ENCODE measurements at places on chromosomes 3 and 15.

GRCh38 chr3:116000311-116000710 is 377.0 kb downstream of the GAP43 start:
- no peak for DNase-seq

GRCh38 chr15:75235051-75235673 is 23.0 kb upstream of the GOLGA6C start:
- no peak for DNase-seq

DNA sequence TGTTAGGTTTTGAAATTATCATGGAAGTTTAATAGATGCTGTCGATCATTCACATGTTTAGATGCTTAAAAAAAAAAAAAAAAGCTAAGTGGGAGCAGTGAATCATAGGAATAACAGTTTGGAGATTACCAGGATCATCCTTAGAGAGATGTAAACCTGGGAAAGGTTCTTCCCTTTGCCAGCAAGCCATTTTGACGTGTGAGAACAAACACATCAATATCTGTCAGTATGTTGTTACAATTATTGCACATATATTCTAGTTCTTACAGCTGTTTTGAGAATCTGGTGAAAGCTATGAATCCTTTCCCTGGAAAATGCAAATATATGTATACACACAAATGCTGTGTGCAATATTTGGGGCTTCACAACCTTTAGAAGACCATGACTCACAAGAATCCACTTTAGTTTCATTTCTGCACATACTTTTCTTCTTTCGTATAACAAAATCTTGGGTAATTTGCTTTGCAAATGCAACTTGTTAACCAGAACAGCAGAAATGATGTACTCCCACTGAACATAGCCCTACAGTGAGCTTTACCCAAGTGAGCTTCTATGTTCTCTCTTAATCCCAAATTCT is 12.0 kb downstream of the NFKBIZ start:
- no peak for DNase-seq

- no peak for DNase-seq
Measured at GRCh38 chr3:43699864-43700263, 9.1 kb downstream of the ABHD5 start.

GRCh38 chr3:128556384-128556783 is 63.4 kb upstream of the GATA2 start:
- DNase-seq, result no peak

DNA sequence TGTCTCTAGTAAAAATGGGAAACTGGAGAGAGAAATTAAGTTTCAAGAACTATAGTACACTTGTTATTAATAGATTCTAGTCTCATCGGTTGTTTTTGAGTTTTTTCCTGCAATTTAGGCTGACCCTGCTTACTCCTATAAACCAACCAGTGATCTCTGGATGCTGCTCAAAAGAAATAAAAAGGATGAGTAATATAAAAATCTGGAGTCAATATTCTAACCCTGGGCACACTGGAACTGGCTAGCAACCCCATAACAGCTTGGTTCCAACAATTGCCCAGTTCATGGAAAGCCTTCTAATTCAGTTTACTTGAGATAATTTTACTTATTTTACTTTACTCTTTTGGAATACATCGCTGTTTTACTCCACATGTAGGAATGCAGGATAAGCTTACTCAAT is 211.6 kb downstream of the GBE1 start:
- DNase-seq, result no peak

DNA sequence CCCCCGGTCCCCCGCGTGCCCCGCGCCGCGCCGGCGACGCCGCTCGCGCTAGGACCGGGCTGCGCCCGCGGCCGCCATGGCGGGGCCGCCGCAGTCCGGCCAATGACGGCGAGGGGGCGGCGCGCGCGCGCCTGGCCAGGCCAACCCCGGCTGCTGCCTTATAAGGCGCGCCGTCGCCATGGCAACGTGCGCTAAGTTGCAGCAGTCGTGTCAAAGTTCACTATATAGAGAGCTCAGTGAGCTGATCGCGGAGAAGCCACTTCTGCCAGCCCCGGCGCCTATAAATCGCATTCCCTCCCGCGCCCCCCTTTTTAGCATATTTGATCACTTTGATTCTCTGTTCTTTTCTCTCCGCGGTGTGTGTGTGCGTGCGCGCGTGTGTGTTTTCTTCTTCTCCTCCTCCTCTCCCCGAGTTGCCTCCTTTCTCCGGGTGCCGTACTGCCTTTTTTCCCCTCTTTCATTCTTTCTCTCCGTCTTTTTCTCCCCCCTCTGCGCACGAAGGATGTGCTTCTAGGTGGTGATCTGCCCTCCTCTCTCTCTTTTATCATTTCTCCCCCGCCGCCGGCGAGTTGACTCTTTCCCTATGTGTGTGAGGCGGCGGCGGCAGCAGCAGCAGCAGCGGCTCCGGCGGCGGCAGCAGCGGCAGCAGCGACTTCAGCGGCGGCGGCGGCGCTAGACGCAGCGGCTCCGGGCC is at the start of gene NR2F2:
NR2F2 (plus strand) TSS at position 251 of the 694 bp plus-strand sequence. CDS start 1,406 bp downstream, outside the sequence.
- peak; percentile 82 for DNase-seq

DNA sequence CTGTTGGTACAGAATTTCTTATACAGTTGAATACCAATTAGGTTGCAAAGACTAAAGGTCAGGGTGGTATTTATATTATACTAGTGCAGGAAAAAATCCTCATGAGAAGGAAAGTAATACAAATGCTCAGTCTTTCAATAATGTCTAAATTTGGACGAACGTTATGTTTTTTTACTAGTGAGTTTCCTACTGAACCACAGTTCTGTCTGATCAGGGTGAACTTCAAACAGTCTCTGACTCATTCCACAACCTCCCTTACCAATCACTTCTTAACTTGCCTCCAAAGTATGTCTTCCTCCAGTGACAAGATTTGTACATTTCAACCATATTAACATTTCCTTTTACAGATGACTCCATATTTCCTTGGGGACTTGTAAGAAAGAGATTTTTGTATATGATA is 3.4 kb downstream of the TMEM212 start:
- no peak for DNase-seq

DNA sequence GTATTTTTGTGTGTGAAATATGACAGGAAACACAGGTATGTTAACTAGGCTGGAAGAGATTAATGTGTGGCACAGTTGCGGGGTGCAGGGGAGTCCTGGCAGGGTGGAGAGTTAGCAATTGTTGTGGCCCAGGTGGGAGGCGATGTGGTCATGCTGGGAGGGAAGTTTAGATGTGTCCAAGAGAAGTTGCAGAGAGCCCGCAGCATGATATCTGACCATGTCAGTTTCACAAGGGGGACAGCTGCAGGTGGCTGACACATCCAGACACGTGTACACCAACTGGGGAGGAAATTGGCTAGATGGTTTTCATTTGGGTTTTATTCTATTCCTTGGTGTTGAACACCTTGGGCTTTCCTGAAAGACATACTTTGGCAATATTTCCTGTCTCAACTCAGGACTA is 172.8 kb upstream of the RGMA start:
- DNase-seq, result no peak

DNA sequence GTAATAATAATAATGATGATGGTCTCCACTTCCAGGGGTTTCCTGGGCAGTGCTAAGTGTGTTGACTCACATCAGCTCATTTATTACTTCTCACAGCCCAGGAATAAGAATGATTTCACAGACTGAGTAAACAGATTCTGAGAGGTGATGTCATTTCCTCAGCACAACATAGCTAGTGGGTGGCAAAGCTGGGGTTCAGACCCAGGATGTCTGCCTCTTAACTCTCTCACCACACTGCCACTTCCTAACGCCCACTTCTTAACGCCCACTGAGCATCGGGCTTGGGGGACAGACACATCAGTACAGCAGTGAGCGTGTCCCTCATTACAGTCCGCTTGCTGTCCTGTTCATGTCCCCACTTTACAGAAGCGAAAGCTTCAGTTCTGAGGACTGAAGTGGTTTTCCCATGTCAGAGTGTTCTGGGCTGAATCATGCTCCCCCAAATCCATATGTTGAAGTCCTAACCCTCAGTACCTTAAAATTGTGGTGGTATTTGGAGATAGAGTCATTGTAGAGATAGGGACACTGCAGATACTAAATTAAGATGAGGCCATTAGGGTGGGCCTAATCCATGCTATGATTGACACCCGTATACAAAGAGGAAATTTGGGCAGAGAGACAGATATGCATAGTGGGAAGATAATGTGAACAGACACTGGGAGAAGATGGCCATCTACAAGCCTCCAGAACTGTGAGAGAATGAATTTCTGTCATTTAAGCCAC is 68.0 kb downstream of the ATP2B2 start:
- DNase-seq, result no peak

- DNase-seq, result no peak
Measured at GRCh38 chr3:86801921-86802320, 189.0 kb downstream of the VGLL3 start.

- DNase-seq, result no peak
Measured at GRCh38 chr15:92665100-92665555, 9.6 kb upstream of the FAM174B start.

DNA sequence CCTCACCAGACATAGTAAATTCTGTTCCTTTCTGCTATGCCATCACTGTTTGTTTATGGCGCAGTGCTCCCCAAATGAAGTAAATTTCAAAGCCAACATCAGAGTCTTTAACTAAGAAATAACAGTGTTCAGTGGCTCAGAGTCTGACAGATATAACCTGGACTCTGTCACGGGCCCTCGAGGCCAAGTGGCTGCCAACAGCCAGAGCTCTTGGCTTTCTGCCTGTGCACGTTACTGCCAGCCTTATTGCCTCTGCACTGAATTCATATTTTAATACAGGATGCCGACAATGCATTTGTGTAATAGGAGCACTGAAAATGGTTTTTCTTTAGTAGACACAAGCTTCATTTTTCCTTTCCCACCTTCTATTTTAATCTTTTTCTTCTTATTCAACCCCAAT is 219.9 kb downstream of the NLGN1 start:
- no peak for DNase-seq

DNA sequence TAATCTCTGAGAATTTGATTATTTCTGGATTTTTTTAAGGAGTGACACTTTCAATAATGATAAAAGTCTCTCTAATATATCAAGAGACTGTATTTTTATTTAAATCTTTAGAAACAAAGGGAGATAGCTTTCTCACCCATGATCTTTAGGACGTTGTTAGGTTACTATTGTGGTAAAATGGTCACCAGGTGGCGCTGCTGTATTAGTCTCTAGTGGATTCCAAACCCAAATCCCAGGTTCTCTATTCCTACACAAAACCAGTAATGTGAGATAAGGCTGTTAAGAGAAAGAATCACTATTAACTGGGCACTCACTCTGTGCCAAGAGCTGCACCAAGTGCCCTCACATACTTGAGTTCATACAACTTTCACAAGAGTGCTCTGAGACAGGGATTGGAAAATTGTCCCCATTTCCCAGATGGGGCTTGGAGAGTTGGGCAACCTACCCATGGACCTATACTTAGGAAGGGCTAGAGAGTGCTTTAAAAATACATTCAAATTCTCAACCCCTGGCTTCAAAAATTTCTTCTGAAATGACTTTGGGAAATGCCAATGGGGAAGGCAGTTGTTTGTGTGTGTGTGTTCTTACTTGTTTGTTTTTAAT is 593.4 kb upstream of the TGFBR2 start:
- peak; percentile 41 for DNase-seq

GRCh38 chr3:158810823-158811724 is 9.2 kb downstream of the MFSD1 start:
- DNase-seq, result no peak

- DNase-seq, result no peak
Measured at GRCh38 chr3:127565711-127566110, 24.8 kb downstream of the TPRA1 start.

GRCh38 chr15:28107904-28108275 is 8.8 kb upstream of the OCA2 start:
- no peak for DNase-seq

DNA sequence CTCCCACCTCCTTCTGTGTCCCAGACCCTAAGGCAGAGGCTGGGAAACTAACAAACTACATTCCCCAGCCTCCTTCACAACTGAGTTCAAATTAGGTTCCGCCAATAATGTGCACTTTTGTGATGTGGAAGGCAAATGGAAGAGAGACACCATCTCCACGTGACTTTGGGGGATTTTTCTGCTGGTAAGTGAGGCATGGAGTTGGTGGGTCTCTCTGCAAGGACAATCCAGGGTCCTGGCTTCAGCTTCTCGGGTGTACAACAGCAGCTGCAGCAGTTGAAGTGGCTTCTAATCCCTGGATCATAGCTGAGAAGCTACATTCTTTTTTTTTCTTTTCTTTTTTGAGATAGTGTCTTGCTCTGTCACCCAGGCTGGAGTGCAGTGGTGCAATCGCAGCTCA is 58.9 kb upstream of the GATA2 start:
- no peak for DNase-seq

DNA sequence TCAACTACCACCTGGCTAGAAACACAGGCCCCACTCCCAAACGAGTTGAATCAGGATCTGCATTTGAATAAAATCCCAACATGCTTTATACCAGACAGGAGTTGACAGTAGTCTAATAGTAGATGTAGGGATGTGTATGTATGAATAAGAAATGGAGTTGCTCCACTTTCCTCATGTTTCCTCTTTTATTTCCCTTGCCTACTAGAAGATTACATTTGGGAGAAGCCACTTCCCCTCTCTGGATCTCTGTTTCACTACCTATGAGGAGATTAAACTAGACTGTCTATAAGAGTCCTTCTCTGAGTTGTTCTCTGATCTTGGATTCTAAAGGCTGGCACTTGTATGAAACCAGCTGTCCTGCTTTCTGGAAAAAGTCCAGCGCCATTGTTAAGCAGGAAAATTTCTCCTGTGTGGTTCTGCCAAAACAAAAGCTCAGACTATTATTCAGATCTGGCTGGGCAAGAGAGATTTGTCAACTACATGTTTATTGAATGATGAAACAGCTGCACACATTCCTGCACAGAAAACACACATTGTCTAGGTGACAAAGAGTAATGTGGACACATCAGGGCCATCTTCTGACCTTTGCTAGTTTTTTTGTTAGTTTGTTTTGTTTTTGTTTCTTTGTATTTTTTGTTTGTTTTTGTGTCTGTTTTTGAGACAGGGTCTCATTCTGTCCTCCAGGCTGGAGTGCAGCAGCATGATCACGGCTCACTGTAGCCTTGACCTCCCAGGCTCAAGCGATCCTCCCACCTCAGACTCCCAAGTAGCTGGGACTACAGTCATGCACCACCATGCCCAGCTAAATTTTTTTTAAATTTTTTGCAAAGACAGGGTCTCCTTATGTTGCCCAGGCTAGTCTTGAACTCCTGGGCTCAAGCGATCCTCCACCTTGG is 29.9 kb downstream of the ACP3 start:
- no peak for DNase-seq

DNA sequence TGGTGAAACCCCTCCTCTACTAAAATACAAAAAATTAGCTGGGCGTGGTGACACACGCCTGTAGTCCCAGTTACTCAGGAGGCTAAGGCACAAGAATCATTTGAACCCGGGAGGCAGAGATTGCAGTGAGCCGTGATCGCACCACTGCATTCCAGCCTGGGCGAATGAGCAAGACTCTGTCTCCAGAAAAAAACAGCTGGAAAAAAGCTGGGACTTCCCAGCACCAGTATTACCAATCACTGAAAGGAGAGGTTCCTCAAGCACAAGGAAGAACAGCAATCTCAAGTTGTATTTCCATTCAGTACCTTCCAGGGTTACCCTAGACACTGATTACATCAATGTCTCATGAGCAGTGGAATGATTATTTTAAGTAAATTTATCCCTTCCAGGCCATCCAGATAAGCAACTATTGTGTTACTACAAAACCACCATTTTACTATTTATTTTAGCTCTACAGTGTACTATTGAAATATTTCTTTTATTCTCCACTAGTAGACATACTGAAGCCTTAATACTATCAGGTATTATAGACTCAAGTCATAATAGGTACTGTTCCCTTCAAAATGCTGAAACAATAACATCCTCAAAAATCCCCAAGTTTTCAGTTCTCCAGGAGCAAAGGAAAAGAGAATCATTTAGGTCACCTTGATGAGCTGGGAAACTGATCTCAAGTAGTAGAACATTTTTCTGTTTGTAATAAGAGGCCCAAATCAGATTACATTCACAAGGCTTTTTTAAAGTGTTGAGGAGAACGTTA is 54.8 kb upstream of the VGLL4 start:
- no peak for DNase-seq

- DNase-seq, result no peak
Measured at GRCh38 chr3:94127115-94127514, 64.3 kb downstream of the NSUN3 start.
